Stomach (tissue), 19 donors: ENCODE measurements at places on chromosomes 3 and 15. TPM values are rescaled to one million over a fixed set of nuclear protein-coding genes. Genes with fewer than 3 reads are reported as not detected.

DNA sequence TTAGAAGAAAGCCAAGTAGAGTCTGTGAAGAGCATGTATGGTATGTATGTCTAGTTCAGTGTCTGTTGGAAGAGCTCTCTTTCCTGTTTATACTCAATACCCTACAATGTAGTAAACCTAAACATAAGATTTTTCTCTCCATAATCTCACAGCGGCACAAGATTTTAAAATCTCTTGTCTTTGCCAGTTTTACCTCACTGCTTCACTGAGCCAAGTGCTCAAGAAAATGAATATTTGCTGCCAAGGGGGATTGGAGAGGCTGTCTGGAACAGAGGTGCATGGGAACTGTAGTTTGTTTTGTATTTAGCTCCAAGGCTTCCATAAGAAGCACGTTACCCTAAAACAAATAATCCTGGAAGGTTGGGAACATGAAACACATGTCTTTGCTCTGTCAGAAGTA is 49.5 kb upstream of the FHIT start:
- no peaks in the 10 kb centered on the region for H3K27me3 ChIP-seq
- no peaks in the 10 kb centered on the region for H3K36me3 ChIP-seq
- no peak overlapping the region for H3K27ac ChIP-seq

DNA sequence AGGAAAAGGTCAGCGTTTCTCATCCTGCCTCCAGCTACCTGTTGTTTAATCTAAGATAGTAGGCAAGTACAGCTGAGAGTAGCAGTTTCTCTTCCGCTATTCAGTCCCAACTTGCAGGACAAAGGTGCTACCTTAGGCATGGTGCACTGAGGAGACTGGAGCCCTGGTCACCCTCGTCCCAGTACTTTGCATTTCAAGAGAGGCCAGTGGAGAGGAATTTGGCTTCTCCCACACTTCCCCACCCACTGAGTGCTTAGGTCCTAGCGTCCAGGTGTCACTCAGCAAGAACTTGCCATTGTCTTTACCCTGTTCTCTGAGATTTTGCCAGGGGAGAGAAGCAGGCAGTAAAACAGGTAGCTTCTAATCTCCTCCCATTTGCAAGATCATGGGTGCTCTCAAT is 12.5 kb upstream of the RPN1 start:
- H3K36me3 ChIP-seq: no peaks in the 10 kb centered on the region
- no peak overlapping the region for H3K4me3 ChIP-seq
- no peaks in the 10 kb centered on the region for H3K4me1 ChIP-seq
- no peak overlapping the region for H3K27ac ChIP-seq
- H3K27me3 ChIP-seq: no peaks in the 10 kb centered on the region

- peak overlapping the region; percentile 31 for H3K4me3 ChIP-seq
- DNase-seq: peak; percentile 45
- no peaks in the 10 kb centered on the region for H3K36me3 ChIP-seq
- no peaks in the 10 kb centered on the region for H3K27me3 ChIP-seq
Measured at GRCh38 chr3:48561045-48561736, 2.4 kb downstream of the UCN2 start.

The SNX33 gene
- 11.0 TPM for polyA plus RNA-seq

GRCh38 chr3:197181741-197182140 is 116.7 kb downstream of the DLG1 start:
- H3K4me3 ChIP-seq: no peak overlapping the region
- no peaks in the 10 kb centered on the region for H3K4me1 ChIP-seq
- H3K27me3 ChIP-seq: no peaks in the 10 kb centered on the region
- H3K36me3 ChIP-seq: no peaks in the 10 kb centered on the region

GRCh38 chr3:71050166-71050537 is 533.4 kb downstream of the FOXP1 start:
- H3K4me3 ChIP-seq: no peak overlapping the region
- peaks cover 47% of the 10 kb centered on the region for H3K36me3 ChIP-seq
- H3K27me3 ChIP-seq: no peaks in the 10 kb centered on the region
- peaks cover 99% of the 10 kb centered on the region for H3K4me1 ChIP-seq
- no peak for DNase-seq

- H3K4me1 ChIP-seq: no peaks in the 10 kb centered on the region
- peaks cover 24% of the 10 kb centered on the region for H3K36me3 ChIP-seq
- no peak for DNase-seq
Measured at GRCh38 chr3:20136231-20136630, 49.8 kb downstream of the SGO1 start.

DNA sequence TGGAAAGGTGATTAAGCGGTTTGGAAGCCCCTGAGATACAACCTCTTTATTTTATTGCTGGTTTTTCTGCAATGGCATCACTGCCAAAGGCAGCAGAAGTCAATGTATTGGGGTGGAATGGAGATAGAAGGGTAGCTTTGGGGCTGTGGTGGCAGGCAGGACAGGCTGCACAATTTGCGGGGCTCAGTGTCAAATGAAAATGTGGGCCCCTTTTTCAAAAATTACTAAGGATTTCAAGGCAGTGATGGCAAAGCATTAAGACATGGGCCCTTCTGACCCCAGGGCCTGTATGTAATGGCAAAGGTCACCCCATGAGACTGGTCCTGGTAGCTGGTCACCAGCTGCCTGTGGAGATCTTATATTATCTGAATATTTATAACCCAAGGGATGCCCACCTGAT is 29.3 kb upstream of the GALNT15 start:
- peaks cover 14% of the 10 kb centered on the region for H3K4me1 ChIP-seq
- H3K4me3 ChIP-seq: no peak overlapping the region
- H3K27me3 ChIP-seq: no peaks in the 10 kb centered on the region
- no peaks in the 10 kb centered on the region for H3K36me3 ChIP-seq
- H3K27ac ChIP-seq: no peak overlapping the region
- no peak for DNase-seq

DNA sequence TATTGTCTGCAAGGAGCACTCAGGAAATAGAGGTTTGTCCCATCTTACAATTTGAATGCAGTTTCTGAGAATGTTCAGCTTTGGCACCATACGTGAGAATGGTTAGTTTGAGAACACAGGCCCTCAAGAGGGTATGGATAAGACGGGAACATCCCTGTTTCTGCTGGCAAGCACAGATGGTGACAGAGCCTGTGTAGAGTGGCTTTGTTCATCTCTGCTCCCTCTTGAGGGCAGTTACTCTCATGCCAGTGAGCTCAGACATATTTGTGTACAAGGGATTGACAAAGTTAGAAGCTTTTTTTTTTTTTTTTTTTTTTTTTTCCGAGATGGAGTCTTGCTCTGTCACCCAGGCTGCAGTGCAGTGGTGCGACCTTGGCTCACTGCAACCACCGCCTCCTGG is 71.5 kb upstream of the FILIP1L start:
- no peaks in the 10 kb centered on the region for H3K36me3 ChIP-seq
- no peak overlapping the region for H3K4me3 ChIP-seq
- DNase-seq: no peak
- no peaks in the 10 kb centered on the region for H3K4me1 ChIP-seq
- no peaks in the 10 kb centered on the region for H3K27me3 ChIP-seq

DNA sequence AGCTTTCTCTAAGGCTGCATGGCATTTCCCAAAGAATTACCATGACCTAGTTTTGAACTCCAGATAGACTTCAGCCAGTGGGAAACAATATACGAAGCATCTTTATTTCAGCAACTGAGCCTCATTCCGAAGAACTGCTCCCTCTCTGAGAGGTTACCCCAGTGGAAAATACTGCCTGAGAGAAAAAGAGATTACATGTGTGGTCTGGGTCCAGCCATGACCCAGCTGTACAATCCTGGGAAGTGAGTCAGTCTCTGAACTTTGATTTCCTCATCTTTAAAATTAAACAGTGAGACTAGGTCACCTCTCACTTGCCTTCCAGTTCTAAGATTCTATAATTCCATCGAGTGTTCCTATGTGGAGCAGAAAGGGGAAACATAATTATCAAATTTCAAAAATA is 42.4 kb downstream of the TNIK start:
- H3K27ac ChIP-seq: no peak overlapping the region
- DNase-seq: no peak
- H3K4me1 ChIP-seq: peaks cover 6% of the 10 kb centered on the region
- H3K27me3 ChIP-seq: no peaks in the 10 kb centered on the region
- no peaks in the 10 kb centered on the region for H3K36me3 ChIP-seq

- no peak overlapping the region for H3K4me3 ChIP-seq
- H3K4me1 ChIP-seq: no peaks in the 10 kb centered on the region
- H3K27me3 ChIP-seq: no peaks in the 10 kb centered on the region
Measured at GRCh38 chr15:86837294-86838061, 757.8 kb downstream of the AGBL1 start.

GRCh38 chr3:138082992-138083386 is 32.4 kb downstream of the DZIP1L start:
- H3K4me1 ChIP-seq: no peaks in the 10 kb centered on the region
- no peak overlapping the region for H3K4me3 ChIP-seq
- H3K27ac ChIP-seq: no peak overlapping the region
- H3K36me3 ChIP-seq: peaks cover 76% of the 10 kb centered on the region

DNA sequence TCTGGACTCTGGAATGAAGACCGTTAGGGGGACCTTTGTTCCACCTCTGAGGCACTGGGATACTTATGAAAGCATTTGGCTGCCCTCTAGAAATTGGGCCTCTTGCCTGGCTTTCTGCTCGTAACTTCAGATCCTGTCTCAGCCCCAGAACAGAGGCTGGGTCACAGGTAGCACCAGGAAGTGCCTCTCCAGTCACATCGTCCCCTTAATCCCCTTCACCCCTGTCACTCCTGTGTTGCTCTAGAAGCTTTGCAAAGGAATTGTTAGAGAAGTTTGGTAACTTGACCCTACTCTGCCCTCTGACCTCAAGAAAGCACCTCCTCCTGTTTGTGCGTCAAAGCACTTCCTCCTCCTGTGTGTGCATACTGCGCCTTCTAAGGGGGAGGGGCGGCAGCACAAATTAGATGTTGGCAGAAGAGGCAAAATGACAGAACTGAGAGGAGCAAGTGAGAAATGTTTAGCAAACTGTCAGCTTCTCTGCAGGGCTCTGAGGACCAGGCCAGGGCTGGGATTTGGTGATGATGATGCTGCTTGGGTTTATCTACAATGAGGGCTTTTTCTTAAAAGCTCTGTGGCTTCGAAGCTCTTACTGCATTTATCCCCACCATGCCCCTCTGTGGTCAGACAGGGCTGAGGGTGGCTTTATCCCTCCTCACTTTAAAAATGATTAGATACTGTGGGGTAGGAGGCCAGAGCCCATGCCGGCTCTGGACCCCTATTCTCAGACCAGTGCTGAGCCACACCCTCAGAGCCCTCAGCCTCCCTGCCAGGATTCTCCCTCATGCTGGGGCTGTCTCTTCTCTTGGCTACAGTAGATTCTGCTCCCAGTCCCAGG is 76.2 kb downstream of the LARS2 start:
- peak; percentile 72 for DNase-seq
- H3K27me3 ChIP-seq: no peaks in the 10 kb centered on the region
- H3K4me1 ChIP-seq: peaks cover 16% of the 10 kb centered on the region
- peak overlapping the region; percentile 26 for H3K27ac ChIP-seq

The TTLL13 gene
- polyA plus RNA-seq: not detected

The SIN3A gene
- polyA plus RNA-seq: 8.4 TPM

The CCDC50 gene
- 17.6 TPM for polyA plus RNA-seq

GRCh38 chr3:45060165-45060892 is 34.2 kb downstream of the CLEC3B start:
- H3K4me1 ChIP-seq: peaks cover 47% of the 10 kb centered on the region
- H3K4me3 ChIP-seq: no peak overlapping the region
- DNase-seq: no peak
- no peak overlapping the region for H3K27ac ChIP-seq

The ZNF280D gene
- 7.6 TPM for polyA plus RNA-seq

The C15orf62 gene
- polyA plus RNA-seq: 0.25 TPM

The PP2D1 gene
- polyA plus RNA-seq: not detected

GRCh38 chr15:54026891-54027290 is 48.6 kb downstream of the UNC13C start:
- H3K4me1 ChIP-seq: no peaks in the 10 kb centered on the region
- H3K4me3 ChIP-seq: no peak overlapping the region
- no peaks in the 10 kb centered on the region for H3K36me3 ChIP-seq
- H3K27ac ChIP-seq: no peak overlapping the region
- H3K27me3 ChIP-seq: no peaks in the 10 kb centered on the region

The GALNT15 gene
- polyA plus RNA-seq: 4.6 TPM

- no peaks in the 10 kb centered on the region for H3K36me3 ChIP-seq
- H3K4me3 ChIP-seq: no peak overlapping the region
- no peaks in the 10 kb centered on the region for H3K27me3 ChIP-seq
Measured at GRCh38 chr3:117880638-117881037, 1154.0 kb downstream of the IGSF11 start.

DNA sequence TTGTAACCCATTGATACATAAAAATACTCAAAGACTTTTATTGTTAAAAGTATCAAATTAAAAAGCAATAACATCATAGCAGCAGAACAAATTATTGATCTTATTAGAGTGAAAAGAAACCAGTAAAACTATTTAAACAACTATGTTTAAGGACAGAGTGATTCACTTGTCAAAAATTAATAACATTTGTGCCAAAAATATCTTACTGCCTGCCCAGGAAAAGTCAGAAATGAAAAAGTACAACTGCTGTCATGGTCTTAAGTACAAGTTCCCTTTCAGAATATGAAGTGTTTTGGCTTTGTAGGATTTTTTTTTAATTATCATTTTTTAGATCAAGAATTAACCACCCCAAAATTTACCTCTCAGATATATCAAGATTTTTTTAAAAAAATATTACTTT is 3.4 kb downstream of the IFT57 start:
- peaks cover 40% of the 10 kb centered on the region for H3K4me1 ChIP-seq
- no peak overlapping the region for H3K27ac ChIP-seq
- DNase-seq: no peak
- H3K36me3 ChIP-seq: peaks cover under 1% of the 10 kb centered on the region
- H3K4me3 ChIP-seq: no peak overlapping the region
- no peaks in the 10 kb centered on the region for H3K27me3 ChIP-seq

- no peak for DNase-seq
- H3K36me3 ChIP-seq: no peaks in the 10 kb centered on the region
- no peak overlapping the region for H3K27ac ChIP-seq
- H3K4me3 ChIP-seq: no peak overlapping the region
Measured at GRCh38 chr3:22308871-22309270, 557.9 kb upstream of the ZNF385D start.

The SEC62 gene
- 80.2 TPM for polyA plus RNA-seq

GRCh38 chr3:183485585-183485984 is 57.2 kb upstream of the MCF2L2 start:
- peaks cover 4% of the 10 kb centered on the region for H3K4me1 ChIP-seq
- no peak overlapping the region for H3K4me3 ChIP-seq
- no peak overlapping the region for H3K27ac ChIP-seq
- no peaks in the 10 kb centered on the region for H3K36me3 ChIP-seq

The RASGRF1 gene
- polyA plus RNA-seq: not detected

The CPLX3 gene
- 1.4 TPM for polyA plus RNA-seq

GRCh38 chr3:27464646-27465045 is 19.5 kb downstream of the SLC4A7 start:
- no peak overlapping the region for H3K4me3 ChIP-seq
- no peak for DNase-seq
- no peaks in the 10 kb centered on the region for H3K27me3 ChIP-seq
- no peaks in the 10 kb centered on the region for H3K36me3 ChIP-seq

GRCh38 chr3:13025090-13025489 is 48.1 kb downstream of the IQSEC1 start:
- DNase-seq: peak; percentile 41
- H3K27ac ChIP-seq: no peak overlapping the region
- no peaks in the 10 kb centered on the region for H3K27me3 ChIP-seq
- no peaks in the 10 kb centered on the region for H3K36me3 ChIP-seq
- H3K4me1 ChIP-seq: peaks cover 26% of the 10 kb centered on the region
- H3K4me3 ChIP-seq: no peak overlapping the region

The CFAP91 gene
- polyA plus RNA-seq: 1.8 TPM

The C3orf38 gene
- polyA plus RNA-seq: 8.9 TPM
